ENCODE measurements at places on chromosomes 12 and 14.

GRCh38 chr12:93780101-93780641 lies 103.0 kb downstream of the CRADD start:
- no peak for DNase-seq

GRCh38 chr14:82421286-82421685 lies 887.6 kb upstream of the SEL1L start:
- DNase-seq, result no peak

- no peak for DNase-seq
Observed at GRCh38 chr12:99529966-99530365, 117.6 kb upstream of the GARIN6 start.

DNA sequence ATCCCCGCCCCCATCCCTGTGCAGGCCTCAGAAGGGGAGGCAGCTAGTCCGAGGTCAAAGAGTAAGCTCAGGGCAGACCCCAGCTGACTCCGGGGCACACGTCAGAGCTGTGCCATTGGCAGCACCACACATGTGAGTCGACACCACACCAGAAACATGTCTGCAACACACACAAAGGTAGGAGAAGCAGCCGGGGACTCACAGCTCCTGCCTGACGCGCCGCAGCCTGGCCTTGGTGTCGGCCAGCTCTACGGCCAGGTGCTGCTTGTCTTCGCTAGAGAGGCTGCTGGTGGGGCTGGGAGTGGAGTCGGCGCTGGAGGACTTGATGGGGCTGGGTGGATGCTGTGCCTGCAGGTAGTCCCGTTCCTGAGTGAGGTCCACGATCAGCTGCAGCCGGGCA lies 78.5 kb downstream of the CCDC88C start:
- DNase-seq, result no peak

DNA sequence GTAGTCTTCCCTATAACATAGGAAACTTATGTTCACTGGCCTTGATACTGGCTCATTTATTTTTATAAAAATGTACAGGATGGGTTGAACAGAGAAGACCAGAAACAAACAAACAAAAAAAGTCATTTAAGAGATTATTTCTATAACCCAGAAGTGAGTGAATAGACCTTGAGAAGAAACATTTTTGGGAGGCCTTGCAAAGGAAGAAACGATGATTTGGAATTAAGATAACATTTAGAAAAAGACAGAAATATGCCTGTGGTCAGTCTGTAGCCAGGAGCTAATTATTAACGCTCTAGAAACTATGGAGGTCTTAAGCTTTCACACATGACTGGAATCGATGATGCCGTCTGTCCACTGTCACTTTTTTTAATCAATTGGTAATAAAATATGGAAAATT lies 264.0 kb downstream of the EGLN3 start:
- DNase-seq, result no peak

- DNase-seq, result no peak
Observed at GRCh38 chr12:48183876-48184548, 568 bp downstream of the CCDC184 start.

All from activated T-cell treated with anti-CD3 and anti-CD28 coated beads for 48 hours (primary cell).